ENCODE measurements at places on chromosomes 4 and X.

GRCh38 chr4:5998333-5998936 is 19.8 kb downstream of the C4orf50 start:
- peak; percentile 37 for DNase-seq

- DNase-seq = no peak
Measured at GRCh38 chr4:99855678-99856077, 38.5 kb downstream of the LAMTOR3 start.

DNA sequence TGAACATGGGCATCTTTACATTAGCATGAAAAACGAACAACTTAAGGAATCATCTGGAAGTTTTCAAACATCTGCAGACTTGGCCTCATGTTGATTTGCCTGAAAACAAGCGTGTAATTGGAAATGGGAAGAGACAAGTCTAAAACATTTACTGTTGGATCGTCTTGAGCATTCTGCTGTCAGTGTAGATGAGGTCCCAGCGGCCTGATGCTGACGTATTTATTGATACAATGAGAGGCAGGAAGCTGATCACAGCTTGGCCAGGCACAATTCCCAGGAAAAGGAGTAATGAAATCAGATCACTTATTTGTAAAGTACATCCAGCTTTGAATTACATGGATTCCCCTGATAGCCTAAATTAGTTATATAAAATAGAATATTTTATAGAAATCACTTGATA is 210.6 kb downstream of the CLCN4 start:
- no peak for DNase-seq

DNA sequence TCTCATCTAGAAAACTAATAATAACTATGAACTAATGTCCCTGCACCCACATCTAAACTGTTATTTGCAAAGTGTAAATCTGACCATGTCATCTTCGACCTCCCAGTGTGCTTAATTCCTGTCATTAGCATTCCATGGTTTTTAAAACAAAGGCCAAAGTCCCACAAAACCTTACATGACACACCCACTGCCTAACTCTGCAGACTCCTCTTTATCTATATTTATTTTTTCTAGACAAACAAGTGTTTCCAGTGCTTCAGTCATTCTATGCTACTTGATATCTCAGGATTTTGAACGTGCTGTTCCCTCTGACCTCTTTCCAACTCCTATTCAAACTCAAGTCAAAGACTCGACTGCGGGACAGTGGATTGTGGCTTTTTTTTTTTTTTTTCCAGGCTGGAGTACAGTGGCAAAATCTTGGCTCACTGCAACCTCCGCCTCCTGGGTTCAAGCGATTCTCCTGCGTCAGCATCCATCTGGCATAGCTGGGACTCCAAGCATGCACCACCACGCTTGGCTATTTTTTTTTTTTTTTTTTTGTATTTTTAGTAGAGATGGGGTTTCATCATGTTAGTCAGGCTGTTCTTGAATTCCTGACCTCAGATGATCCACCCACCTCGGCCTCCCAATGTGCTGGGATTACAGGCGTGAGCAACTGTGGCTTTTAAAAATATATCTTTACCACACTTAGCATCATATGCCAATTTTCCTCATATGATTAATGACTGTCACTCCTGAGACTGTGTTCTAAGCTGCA is 1511.0 kb downstream of the ARAP2 start:
- no peak for DNase-seq

DNA sequence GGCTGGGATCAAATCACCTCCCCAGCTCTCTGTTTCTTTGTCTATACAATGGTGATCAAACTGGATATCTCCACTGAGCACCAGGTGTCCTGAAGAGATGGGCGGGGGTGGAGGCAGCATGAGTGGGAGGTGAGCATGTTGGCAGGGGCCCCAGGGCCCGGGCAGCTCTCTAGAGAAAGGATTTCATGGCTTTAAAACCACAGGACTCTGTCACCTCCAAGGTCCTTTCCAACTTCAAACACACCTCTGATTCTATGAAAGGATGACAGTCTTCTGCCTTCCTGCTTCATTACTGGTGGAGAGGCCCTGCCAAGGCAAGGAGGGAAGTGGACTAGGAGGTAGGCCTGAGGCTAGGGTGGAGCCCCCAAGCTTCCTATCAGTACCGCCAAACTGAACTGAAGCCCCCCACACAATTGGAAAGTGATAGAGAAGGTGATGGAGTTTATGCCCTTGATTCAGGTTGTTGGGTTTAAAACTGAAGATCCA is 38.6 kb downstream of the TRIM2 start:
- DNase-seq = no peak

GRCh38 chr4:26343038-26343398 is 22.2 kb downstream of the RBPJ start:
- no peak for DNase-seq

- DNase-seq = no peak
Measured at GRCh38 chrX:129840344-129840743, 3.3 kb downstream of the ZDHHC9 start.

- peak; percentile 1 for DNase-seq
Measured at GRCh38 chr4:108601106-108601505, 19.3 kb upstream of the RPL34 start.

GRCh38 chr4:8541981-8542715 is 38.0 kb upstream of the GPR78 start:
- no peak for DNase-seq

- DNase-seq = no peak
Measured at GRCh38 chrX:40066700-40067099, 31.1 kb downstream of the BCOR start.

DNA sequence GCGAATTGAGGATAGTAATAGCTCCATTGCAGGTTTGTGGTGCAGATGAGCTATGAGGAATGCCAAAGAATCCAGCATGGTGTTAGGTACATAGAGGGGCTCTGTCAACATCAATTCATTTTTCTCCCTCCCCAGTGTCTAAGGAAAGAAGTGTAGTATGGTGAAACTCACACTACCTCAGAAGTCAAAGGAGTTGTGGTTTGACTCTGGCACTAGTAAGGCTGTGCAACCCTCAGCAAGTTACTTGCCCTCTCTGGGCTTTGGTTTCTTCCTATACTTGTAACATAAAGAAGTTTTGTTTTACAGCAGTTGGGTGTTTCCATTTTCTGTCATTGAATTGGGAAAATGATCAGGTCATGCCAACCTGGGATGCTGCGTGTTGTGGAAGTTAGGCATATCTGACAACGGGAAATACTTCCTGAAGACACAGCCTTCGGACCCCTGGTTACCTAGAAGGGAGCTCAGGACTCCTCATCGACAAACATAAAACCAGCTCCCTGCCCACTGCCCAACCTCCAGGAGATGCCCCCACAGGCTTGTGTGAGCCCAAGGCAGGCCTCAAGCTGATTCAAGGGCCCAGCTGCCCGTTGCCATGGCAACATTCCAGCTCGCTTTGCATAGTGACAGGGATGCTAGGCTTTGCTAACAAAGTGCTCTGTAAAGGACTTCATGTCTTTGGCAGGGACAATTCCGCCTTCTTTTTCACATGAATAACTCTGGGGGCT is 71.4 kb downstream of the RTL5 start:
- peak; percentile 14 for DNase-seq

DNA sequence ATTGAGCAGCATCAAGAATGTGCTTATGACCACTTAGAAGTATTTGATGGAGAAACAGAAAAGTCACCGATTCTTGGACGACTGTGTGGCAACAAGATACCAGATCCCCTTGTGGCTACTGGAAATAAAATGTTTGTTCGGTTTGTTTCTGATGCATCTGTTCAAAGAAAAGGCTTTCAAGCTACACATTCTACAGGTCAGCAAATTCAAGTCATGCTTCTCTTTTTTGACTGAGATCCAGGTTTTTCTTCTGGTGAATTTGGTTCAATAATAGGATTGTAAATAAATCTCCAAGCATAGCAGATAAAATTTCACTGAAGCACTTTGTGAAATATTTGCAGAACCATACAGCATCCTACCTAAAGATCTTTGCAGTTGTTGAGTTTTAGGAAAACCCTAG is 218.1 kb downstream of the TLL1 start:
- no peak for DNase-seq

DNA sequence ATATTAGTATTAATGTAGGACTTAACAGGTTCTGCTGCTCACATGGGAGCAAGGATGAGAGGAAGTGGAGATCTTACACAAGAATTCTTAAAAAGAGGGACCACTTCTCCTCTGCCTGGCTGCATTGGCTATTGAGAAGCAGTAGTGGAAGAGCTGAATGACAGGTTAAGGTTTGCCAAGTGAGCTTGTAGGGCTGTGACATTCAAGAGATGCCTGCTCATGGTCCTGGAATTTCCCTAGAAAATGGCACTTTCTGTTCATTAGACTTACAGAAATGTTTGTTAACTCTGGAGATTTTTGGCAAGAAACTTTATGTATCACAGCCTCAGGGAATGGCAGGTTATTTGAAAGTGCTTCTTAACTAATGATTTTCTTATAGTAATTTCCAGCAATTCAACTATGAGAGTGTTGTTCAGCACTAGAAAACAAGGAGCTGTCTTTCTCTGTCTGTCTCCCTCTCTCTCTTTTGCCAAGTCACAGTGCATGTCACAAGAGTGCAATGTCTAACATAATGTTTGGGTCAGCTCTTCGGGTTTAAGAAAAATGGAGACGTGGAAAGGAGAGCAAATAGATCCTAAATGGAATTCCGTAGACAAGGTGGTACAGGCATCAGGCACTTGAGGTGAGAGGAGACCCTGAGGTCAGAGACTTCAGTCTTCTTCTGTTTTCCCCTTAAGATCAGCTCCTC is 8.3 kb upstream of the NAP1L5 start:
- DNase-seq = no peak

- no peak for DNase-seq
Measured at GRCh38 chr4:72326692-72327632, 242.1 kb downstream of the ADAMTS3 start.

- no peak for DNase-seq
Measured at GRCh38 chr4:147096667-147097604, 151.3 kb upstream of the TTC29 start.

GRCh38 chr4:138494931-138495330 is 252.8 kb upstream of the SLC7A11 start:
- DNase-seq = no peak

GRCh38 chrX:14361435-14361834 is 167.9 kb upstream of the GLRA2 start:
- DNase-seq = no peak

- DNase-seq = no peak
Measured at GRCh38 chr4:101393256-101393655, 45.9 kb upstream of the PPP3CA start.

DNA sequence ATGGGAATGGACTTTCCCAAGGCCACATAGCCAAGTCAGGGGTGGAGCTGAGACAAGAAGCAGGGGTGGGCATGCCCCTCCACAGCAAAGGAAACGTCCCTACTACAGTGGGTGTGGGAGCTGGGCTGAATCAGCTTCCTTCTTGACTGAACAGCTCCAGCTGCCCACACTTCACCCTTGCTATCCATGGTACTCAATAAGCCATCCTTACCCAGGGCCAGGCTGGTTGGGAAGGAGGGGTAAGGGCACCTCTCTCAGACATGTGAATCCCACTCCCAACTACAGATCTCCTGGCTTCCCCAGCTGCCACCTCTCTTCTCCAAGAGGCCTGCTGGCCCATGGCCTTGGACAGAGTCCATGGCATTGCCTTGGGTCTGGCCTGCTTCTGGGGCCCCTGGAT is 21.0 kb downstream of the LAS1L start:
- DNase-seq = no peak

- DNase-seq = no peak
Measured at GRCh38 chrX:33686105-33686504, 446.0 kb downstream of the FAM47A start.

DNA sequence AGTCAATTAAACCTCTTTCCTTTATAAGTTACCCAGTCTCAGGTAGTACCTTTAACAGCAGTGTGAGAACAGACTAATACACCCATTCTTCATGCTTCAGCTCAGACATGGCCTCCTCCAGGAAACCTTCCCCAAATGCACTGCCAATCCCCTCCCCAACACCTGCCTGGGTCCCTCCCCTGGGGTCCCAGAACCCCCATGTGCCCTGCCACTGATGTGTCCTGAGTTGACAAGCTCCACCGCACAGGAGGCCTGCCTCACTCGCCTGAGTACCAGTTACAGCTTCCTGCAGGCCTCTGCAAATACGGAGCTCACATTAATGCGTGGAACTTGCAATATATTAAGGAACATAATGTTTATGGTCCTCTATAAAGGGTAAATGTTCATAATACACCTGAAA is 34.9 kb upstream of the CRMP1 start:
- DNase-seq = no peak

- no peak for DNase-seq
Measured at GRCh38 chr4:160299177-160299576, 1196.3 kb downstream of the RAPGEF2 start.
